ENCODE measurements at places on chromosomes 16 and 17.

DNA sequence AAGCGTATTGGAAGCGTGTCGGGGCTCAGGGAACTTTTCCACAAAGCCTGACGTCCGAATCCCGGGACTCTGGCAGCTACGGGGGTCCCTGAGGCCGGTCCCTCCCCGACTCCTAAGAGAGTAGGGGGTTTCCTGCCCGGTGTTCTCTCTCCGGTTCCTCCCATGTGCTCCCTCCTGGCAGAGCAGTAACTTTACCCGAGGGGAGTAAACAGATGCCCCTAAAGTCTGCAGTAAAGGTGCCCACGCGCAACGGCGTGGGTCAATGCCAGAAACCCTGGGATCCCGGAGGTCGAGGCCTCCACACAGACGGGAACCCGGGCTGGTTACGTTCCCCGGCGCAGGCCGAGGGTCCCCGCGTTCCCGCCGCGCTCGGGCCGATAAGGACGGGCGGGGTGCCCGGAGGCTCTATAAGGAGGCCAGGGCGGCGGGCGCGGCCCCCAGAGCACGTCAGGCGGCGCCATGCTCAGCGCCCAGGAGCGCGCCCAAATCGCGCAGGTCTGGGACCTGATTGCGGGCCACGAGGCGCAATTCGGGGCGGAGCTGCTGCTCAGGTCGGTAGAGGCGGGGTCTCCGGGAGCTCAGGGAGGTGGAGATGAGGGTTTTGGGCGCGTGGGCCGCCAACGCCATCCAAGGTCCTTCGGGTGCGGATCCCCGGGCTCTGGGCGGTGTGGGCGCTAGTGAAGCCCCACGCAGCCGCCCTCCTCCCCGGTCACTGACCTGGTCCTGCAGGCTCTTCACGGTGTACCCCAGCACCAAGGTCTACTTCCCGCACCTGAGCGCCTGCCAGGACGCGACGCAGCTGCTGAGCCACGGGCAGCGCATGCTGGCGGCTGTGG lies at the start of gene HBM:
HBM (plus strand) TSS at position 440 of the 836 bp plus-strand sequence; CDS start at position 460, 20 bp downstream.
- DNase-seq: no peak

DNA sequence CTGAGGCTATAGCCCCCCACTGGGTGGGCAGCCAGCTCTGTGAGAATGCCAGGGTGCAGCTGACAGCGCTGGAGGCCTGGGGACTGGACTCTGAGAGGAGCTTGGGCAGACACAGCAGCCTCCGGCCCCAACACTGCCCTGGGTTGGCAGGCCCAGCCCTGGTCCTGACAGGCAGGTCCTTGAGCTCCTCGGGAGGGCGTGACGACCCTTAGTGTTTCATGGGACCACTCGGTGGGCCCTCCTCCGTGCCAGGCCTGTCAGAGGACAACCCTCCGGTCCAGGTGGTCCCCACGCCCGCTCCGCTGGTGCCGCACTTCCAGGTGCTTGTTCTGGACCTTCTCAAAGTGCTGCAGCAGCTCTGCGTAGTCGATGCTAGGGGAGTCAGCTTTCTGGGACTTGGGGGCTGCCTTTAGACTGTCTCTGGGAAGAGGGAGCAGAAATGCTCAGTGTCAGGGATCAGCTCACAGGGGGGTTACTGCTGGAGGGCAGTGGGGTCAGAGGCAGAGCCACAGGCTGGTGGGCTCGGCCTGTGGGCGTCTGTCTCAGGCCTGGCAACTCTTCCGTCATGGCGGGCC lies 1.9 kb upstream of the MTSS2 start:
- DNase-seq: no peak

DNA sequence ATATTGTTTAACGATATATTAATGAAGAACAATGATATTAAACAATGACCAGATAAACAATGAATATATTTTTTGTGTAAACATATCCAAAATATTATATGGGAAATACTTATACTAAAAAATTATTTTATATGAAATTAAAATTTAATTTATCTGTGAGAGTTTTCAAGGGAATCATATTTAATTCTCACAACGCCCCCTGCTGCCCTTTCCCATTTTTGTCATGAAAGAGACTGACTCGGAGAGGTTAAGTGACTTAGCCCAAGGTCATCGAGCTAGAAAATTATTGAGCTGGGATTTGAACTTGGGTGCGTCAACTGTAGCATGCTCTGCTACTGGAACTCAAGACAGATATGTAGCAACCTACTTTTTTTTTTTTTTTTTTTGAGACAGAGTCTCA lies 7.2 kb upstream of the MYCBPAP start:
- DNase-seq: peak; percentile 50

DNA sequence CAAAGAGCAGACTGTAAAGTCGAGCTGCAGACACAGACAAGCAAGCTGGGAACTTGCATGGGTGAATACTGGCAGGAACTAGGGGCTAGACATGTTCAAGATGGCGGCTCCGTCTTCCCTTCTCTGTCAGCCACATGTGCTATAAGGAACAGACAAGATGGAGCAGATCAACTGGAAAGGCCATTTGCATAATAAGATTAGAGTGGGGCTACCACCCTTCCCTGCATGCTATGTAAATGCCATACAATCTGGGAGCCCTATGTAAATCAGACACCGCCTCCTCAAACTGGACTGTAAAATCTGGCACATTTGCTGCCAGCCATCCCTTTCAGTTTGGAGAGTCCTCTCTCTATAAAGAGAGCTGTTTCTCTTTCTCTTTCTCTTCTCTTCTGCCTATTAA lies 640.1 kb upstream of the CDH8 start:
- no peak for DNase-seq

- no peak for DNase-seq
Observed at GRCh38 chr17:72342627-72343527, 222.1 kb downstream of the SOX9 start.

- no peak for DNase-seq
Observed at GRCh38 chr16:12681653-12682052, 122.0 kb downstream of the CPPED1 start.

- DNase-seq: no peak
Observed at GRCh38 chr16:89561142-89561883, 831 bp downstream of the RPL13 start.

DNA sequence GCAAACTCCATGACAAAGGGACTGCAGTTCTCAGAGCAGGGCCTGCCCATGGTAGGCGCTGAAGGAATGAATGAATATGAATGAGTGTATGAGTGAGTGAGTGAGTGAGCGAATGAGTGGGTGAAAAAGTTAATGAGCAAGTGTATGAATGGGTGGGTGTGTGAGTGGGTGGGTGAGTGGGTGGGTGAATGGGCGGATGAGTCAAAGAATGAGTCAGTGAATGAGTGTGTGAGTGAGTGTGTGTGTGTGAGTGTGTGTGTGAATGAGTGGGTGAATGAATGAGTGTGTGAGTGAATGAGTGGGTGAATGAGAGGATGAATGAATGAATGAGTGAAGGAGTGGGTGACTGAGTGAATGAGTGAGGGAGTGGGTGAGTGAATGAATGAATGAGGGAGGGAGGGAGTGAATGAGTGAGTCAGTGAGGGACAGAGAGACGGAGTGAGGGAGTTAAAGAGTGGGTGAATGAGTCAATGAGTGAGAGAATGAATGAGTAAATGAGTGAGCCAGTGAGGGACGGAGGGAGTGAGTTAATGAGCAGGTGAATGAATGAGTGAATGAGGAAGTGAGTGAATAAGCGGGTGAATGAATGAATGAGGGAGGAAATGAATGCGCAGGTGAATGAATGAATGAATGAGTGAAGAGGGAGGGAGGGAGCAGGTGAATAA lies 11.1 kb upstream of the CHMP6 start:
- no peak for DNase-seq

DNA sequence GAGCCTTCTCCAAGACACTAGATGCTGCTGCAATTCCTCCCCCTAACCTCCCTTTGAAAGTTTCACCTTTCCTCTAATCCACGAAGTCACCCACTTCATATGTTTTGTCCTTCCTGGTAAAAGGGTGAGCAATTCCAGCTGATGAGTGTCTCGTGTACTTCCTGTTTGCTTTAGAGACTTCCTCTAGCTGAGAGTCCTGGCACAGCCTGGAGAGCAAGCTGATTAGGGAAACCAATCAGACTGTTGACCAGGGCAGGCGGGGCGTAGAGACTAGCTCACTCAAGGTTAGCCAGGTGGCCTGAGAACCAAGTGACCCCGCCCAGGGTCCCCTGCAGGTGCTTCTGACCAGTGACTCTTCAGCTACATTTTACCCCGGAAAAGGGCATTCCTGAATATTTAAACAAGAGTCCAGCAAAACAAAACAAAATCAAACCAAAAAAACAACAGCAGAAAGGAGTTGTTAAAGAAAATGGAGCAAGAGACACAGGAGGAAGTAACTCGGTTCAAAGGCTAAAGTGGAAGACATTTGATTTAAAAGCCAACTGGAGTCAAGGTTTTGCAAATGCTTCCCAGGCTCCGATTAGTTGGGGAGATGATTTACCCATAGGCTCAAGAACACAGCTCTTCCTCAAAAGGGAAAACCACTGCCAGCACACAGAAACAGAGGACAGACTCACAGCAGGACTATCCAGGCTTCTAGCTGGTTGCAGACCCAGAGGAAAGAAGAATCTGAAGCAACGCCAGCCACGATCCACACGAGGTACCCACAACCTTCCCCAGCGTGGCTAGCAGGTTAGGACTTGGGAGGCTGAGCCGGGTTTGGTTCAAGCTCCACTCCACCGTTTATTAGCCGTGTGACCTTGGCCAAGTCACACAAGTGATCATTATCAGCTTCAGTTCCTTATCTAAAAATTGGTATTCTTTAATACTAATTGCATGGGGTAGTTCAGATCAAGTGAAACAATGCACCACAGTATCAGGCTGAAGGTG lies 13.4 kb downstream of the HSPB9 start:
- DNase-seq: no peak

DNA sequence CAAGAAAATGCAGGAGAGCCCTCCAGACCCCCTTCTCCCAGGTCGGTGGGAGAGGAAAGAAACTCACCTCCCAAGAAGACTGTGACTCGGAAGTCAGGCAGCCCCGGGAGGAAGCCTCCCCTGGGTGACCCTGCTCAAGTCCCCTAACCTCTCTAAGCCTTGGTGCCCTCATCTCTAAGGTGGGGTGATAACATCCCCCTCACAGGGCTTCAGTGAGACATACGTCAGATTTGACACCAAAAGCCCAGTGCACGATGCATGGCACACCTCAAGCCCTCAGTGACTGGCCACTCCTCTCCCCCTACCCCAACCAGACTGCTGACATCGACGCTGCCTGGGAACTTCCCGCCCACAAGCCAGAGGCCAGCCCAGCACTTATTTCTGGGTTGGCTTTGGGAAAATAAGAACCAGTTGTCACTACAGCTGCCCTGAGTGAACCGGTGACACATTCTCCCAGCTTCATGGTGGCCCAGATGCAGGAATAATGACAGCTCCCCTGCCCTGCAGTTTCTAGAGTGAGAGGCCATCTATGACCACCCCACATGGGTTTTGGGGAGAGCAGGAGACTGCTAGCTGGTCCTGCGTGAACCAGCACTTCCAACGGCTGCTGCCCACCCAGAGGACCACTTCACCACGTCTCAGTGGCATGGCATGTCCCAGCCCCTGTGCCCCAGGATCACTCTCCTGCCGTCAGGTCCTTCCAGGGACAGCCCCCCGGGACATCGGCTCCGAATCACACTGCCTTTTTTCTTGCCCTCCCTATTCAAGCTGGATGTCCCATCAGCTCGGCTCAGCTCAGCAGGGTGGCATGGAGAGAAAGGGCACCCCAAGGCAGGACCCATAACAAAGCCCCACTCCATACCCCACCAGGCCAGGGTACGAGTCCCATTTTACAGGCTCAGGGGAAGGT lies 9.5 kb downstream of the KNOP1 start:
- DNase-seq: no peak

DNA sequence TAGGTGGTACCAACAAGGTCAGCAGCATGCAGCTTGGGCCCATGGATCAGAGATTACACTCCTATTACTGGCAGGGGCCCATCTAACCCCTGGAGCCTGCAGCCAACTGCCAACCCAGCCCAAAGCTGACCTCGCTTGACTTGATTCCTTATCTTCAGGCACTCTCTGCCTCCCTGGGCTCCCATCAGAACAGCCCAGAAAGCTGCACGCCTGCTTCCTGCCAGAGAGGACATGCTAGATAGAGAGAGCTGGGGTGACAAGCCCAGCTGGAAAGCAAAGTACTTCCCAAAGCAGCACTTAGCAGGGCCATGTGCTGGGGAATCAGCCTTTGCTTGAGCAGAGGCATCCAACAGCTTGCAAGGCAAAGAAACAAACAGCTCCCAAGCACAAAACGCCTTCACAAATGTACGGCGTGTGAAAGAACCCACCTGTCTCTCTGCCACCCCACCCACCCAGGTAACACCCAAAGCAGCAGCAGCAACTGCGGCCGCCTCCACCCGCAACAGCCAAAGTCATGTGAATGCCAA lies 74.2 kb upstream of the NLK start:
- DNase-seq: no peak

GRCh38 chr16:77408607-77409006 lies 26.2 kb downstream of the ADAMTS18 start:
- no peak for DNase-seq

GRCh38 chr17:13337864-13338371 lies 263.8 kb downstream of the HS3ST3A1 start:
- peak; percentile 36 for DNase-seq

GRCh38 chr17:12616161-12616560 lies 49.5 kb upstream of the MYOCD start:
- DNase-seq: no peak

DNA sequence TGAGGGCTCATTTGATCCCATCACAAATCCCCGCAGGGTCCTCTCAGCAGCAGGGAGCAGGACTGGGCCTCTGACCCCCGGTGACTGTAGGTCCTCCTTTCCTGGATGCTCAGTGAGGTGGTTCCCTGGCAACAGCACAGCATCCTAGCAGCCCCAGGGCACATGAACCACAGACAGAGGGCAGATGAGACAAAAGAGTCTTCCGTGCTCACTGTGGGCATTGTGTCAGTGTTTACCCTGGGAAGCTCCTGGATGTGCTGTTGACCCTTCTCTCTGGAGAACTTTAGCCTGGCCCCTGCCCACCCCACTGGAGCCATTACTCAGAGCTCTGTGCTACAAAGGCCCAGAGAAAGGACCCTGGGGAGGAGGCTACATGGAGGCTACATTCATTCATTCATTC lies 21.7 kb upstream of the TMEM220 start:
- DNase-seq: no peak

DNA sequence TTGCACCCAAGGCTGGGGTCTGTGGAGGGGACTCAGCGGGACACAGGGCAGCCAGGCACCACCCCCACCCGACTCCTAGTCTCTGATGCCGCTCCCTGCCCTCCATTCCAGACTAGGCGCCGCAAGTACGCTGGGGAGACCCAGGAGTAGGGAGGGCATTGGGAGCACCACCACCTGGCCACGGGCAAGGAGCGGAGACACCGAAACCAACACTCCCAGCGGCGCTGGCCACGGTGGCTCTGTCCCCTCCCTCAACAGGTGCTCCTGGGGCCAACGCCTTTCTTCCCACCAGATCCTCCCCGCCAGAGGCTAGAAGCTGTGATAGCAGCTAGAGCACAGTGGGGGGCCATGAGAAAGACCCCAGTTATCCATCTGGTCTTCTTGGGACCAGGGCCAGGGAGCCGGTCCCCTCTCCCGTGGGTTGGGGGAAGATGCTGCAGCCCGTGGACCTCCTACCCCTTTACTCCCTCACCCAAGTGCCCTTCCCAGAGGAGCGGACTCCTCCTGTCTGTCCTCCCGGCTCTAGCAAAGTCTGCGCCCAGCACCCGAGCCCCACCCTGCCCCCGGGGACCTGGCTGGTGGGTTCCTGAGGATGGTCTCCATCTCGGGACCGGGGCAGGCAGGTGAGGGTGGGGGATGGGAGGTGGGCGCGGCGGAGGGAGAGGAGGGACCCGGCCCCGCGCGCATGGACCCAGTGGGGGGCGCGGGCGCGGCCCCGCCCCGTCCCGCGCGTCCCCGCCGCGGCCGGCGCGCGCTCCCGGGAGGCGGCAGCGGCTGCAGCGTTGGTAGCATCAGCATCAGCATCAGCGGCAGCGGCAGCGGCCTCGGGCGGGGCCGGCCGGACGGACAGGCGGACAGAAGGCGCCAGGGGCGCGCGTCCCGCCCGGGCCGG lies at the start of gene SYNGR3:
SYNGR3 (plus strand) TSS at position 762 of the 892 bp plus-strand sequence. CDS start 133 bp downstream, outside the sequence.
- no peak for DNase-seq
